ENCODE measurements at places on chromosomes 4 and X.

DNA sequence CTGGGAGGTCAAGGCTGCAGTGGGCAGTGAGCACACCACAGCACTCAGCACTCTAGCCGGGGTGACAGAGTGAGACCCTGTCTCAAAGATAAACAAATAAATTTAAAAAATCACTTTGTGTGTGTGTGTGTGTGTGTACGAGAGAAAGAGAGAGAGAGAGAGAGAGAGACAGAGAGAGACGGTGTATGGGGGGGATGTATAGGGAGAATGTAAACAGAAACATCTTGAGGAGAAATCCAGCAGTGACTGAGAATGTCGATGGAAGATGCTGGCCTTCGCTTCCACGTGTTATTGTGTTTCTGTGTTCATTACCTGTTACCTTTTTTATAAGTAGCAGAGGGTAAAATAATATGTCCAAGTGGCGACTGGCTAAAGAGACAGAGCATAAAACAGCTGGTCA lies 23.6 kb upstream of the RBPJ start:
- no peak for DNase-seq

- DNase-seq: no peak
These were observed 30.4 kb upstream of the CLTRN start for GRCh38 chrX:15694941-15695451.

GRCh38 chr4:148481636-148482035 lies 39.4 kb upstream of the NR3C2 start:
- DNase-seq: no peak

DNA sequence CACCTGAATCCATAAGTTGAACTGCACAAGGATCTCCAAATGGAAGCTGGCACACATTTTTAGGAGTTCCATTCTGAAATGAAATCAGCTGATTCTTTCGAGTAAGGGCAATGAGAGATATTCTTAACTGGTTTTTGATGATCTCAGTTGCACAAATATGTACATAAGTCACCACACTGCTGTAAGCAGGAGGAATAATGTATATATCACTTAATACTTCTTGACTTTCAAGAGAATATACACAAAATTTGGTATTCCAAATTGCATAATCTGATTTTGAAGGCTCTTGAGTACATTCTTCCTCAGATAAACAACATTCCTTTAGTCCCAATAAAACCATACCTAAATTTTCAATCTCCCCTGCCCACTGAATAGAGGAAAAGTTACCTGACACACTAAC lies 8.2 kb downstream of the FANCB start:
- no peak for DNase-seq

DNA sequence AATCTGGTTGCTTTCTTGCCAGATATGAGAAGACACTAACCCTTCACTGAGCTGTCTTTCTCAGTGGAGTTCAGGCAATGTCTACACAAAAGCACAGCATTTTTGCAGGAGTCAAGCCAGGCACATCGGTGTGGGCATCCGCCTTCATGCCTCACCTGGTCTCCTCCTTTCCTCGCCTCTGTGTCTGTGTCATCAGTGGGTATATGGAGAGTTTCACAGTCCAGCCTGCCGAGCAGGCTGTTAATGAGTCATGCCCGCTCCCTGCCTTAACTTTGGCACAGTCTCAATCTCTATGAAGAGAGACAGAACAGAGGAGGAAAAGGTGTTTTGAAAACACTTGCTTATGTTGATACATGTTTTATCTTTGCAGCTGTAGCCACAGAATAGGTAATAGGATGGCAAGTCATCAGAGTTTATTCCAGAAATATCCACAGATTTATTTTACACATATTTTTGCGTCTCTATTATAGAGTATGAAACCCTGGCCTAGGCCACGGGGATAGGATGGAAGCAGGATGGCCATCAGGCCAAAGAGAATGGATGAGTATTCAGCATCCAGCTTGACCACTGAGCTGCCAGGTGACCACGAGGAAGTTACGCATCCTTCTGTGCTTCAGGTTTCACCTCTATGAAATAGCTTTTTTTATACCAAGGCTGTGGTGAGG lies 32.8 kb upstream of the MAML3 start:
- DNase-seq: peak; percentile 28

DNA sequence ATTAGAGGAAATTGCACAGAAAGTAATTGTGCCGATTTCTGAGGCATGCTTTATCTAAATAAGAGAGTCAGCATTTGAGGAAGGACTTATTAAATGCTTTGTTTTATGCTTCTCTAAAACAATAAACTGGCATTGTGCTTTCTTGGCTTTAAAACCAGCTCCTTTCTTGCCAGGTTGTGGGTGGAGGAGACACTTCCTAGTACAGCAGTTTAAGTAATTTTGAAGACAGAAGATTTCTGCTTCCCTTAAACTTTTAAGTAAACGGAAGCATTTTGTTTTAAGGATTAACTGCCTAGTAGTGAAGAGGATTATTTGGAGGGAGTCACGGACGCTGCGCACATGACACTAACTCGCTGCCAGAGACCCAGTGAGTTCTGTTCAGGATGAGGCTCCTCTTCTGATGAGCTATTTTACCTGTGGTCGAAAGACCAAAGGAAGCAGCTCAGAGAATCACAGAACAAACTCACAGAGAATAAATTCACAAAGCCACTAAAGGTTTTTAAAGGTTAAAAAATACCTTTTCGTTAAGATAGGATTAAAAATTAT lies 169.5 kb downstream of the TLL1 start:
- no peak for DNase-seq

GRCh38 chr4:147616849-147617172 lies 386 bp upstream of the TMEM184C start:
- DNase-seq: no peak

GRCh38 chrX:43373032-43373431 lies 283.1 kb upstream of the MAOA start:
- DNase-seq: no peak

DNA sequence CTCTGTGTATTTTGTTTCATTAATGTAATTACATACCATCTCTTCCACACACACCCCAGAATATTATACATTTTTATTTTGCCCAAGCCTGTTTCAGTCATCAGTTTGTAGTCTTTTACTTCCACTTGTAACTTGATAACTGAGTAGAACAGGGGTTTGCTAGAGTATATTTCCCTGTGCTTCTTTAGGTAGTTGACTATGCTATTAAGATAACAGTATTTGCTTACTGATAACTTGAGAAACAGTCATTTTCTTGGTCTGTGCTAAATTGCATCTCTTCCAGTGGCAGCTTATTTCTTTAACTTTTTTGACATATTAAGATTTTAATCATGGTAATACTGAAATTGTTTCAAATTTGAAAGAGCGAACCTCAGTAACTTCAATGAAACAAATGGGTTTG lies 7.0 kb upstream of the XK start:
- no peak for DNase-seq

DNA sequence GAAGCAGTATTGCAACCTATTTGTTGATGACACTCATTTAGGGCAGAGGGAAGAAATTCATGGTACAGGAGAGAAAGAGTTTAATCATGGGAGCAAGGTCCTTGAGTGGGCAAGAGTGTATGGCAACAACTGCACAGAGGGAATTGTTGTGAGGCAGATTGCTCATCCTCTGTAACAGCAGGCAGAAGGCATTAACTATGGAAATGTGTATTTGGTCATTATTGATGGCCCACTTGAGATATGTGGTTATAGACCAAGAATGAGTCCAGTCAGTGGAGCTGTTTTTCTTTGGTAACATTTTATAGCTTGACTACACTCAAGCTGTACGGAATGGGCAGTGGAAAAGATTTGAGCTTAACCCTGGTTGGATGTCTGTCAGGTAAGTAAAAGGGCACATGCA lies 15.9 kb downstream of the PLRG1 start:
- DNase-seq: no peak

DNA sequence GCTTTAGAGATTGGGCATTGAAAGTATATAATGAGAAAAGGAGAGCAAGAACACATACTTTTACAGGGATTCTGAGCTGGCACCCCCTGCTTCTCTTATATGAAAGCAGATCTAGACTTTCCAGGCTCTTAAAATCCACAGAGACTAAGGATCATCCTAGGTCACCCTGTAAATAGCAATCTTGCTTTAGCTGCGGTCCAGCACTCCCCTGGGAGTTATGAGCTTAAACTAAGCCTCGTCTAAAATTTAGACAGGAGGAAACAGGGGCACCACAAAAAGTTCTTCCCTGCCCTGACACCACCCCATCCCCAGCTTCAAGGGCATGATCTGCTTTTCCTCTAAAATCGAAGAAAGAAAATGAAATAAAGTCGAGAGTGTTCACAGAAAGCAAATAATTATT lies 143.3 kb upstream of the KCNIP4 start:
- peak; percentile 72 for DNase-seq

DNA sequence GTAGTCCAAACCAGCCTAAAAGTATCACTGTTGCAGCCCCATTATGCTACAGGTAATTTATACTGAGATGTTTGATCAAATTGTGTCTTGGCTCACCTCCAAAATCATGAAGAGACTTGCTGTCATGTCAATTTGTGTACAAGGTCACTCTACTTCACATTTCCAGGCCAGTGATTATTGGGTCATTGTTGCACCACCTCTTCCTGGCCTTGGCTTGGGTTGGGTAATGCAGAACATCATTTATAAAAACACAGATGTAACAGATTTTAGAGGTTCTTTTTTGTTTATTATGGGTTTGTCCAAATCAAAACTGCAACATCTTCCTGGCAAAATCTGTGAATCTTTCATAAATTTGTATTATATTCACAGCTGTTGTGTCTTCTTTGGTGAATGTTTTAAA lies 459.5 kb downstream of the ANKRD50 start:
- no peak for DNase-seq

DNA sequence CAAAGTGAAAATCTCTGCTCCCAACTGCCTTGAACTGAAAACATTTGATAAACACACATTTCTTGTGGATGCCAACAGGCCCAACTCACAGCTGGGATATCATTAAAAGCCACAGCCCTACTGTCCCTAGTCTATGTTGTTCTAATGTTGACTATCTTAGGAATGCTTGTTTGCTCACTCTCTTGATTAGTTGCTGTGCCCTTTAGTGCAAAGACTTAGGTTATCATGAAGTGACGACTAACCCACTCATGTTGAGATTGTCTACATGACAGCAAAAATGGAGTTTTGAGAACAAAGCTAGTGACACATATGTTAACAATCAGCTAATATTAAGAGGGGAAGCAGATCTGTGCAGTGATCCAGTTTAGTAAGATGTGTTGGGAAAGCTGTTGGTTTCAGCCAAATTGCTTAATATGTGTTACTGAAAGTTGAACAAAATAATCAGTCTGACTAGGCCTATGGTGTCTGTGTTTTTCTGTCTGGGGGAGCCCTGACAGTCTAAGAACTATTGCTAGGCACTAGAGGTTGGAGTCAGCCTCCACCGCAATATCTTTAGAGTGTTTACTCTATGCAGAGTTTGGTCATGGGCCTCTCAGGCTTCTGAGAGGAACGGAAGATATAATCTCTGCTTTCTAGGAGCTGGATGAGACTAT lies 125.5 kb downstream of the ATG4A start:
- no peak for DNase-seq

GRCh38 chrX:70386235-70386634 lies 36.9 kb upstream of the GDPD2 start:
- no peak for DNase-seq

DNA sequence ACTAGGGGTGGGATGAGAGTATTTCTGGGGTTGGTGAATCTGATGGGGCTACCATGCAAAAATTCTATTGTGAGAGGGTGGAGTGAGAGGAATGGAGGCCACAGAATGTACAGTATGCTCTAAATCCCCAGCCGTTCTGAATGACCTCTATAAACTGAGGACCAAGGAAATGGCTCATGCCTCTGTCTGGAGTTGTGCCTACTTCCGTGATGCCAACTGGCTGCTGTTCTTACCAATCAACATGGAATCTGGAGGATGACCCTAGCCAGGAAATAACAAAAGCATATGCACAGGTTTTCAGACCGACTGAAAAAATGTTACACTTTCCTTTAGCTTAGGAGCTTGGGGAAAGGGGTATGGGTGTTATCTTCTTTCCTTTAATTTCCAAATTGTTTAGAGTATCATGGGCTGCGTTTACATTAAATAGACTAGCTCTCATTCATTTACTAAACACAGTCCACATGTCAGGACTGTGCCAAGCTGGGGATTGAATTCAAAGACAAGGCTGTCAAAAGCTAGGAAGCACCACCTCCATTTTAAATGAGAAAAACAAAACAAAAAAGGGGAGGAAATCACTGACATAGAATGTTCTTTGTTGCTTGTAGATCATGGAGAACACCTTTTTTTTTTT lies 20.2 kb upstream of the CCKAR start:
- DNase-seq: peak; percentile 26

DNA sequence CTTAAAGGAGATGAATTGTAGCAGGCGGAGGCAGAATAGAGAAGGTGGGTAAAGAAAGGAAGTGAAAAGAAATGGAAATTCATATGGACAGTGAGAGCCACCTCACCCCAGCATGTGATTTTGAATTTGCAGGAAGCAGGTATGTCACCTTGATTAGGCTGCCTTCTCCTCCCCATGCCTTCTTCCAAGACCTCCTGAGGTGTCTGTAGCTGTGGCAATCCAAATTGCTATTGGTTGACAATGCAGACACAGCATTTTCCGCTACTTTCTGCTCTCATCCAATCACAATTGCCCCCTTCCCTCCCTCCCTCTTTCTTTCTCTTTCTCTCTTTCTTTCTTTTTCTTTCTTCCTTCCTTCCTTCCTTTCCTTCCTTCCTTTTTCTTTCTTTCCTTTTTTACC lies 38.5 kb downstream of the RAB33B start:
- DNase-seq: no peak

DNA sequence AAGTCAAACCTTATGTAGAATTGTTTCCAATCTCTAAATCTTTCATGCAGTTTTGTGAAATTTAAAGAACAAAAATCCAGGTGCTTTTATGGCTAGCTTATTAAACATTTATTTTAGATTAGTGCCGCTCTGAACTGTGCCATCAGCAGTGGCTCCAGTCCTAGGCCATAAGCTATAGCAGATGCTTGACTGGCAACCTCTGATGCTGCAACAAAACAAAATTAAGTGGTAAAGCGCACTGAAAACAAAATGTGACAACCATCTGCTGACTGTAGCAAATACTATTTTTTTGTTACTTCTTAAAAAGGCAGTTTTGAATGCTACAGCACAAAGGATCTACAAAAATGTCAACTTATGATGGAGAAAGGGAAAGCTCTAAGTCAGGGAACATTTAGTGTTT lies 237.4 kb downstream of the DCLK2 start:
- no peak for DNase-seq

DNA sequence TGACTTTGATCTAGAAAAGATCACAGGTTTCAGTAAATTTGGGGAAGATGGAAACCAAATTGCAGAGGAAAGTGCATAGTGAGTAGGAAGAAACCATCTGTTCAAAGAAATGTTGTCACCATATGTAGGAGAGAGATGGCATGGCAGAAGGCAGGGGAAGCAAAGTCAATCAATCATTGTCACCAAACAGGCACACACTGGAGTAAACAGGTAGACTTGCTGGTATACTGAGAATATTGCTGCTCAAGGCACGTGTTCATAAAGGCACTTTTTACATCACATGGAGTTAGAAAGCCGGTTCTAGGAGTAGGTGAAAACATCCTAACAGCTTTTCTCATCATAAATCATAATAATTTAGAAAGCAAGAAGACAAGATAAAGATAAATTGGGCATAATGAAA lies 550.5 kb upstream of the FAT1 start:
- DNase-seq: no peak

- no peak for DNase-seq
These were observed 451 bp downstream of the SOD3 start for GRCh38 chr4:24795666-24796381.

- no peak for DNase-seq
These were observed 226.9 kb upstream of the MID1 start for GRCh38 chrX:10847333-10847732.

GRCh38 chr4:113397114-113397701 lies 347.8 kb downstream of the ANK2 start:
- DNase-seq: peak; percentile 77

Measured in myocyte (in vitro differentiated cells).